ENCODE measurements at places on chromosomes 2 and 18. TPM values are rescaled to one million over a fixed set of nuclear protein-coding genes. Genes with fewer than 3 reads are reported as not detected.

The SIX3 gene
- total RNA-seq = not detected

The IAH1 gene
- 85.1 TPM for total RNA-seq

The LOXHD1 gene
- not detected for total RNA-seq

The FHOD3 gene
- total RNA-seq = 16.9 TPM

The GAREM1 gene
- total RNA-seq = 4.1 TPM

The CD226 gene
- 0.85 TPM for total RNA-seq

The SPATA3 gene
- total RNA-seq = not detected

The SLC8A1 gene
- total RNA-seq = 13.1 TPM

The SERTAD2 gene
- 6.5 TPM for total RNA-seq

The FSHR gene
- not detected for total RNA-seq

The SLC9A4 gene
- under 0.01 TPM for total RNA-seq

The TGFA gene
- 0.28 TPM for total RNA-seq

The GKN2 gene
- total RNA-seq = not detected

The SLC1A4 gene
- total RNA-seq = 13.3 TPM

The ARMC9 gene
- 72.9 TPM for total RNA-seq

The DAW1 gene
- total RNA-seq = 0.55 TPM

The SH2D6 gene
- 0.14 TPM for total RNA-seq

The ANKRD30B gene
- total RNA-seq = under 0.01 TPM

The CNPPD1 gene
- 20.1 TPM for total RNA-seq

The EMILIN1 gene
- total RNA-seq = 242 TPM

The ATP8B1 gene
- 8.2 TPM for total RNA-seq

The SPP2 gene
- not detected for total RNA-seq

The STON1 gene
- total RNA-seq = 27.3 TPM

The PLB1 gene
- 1.4 TPM for total RNA-seq

The MAPRE2 gene
- 11.7 TPM for total RNA-seq

The PMAIP1 gene
- total RNA-seq = 3.1 TPM

The BUB1 gene
- total RNA-seq = 4.8 TPM

Data from smooth muscle cell of bladder (primary cell).